Effector memory CD4-positive, alpha-beta T cell (primary cell): ENCODE measurements at places on chromosomes 1 and 21.

DNA sequence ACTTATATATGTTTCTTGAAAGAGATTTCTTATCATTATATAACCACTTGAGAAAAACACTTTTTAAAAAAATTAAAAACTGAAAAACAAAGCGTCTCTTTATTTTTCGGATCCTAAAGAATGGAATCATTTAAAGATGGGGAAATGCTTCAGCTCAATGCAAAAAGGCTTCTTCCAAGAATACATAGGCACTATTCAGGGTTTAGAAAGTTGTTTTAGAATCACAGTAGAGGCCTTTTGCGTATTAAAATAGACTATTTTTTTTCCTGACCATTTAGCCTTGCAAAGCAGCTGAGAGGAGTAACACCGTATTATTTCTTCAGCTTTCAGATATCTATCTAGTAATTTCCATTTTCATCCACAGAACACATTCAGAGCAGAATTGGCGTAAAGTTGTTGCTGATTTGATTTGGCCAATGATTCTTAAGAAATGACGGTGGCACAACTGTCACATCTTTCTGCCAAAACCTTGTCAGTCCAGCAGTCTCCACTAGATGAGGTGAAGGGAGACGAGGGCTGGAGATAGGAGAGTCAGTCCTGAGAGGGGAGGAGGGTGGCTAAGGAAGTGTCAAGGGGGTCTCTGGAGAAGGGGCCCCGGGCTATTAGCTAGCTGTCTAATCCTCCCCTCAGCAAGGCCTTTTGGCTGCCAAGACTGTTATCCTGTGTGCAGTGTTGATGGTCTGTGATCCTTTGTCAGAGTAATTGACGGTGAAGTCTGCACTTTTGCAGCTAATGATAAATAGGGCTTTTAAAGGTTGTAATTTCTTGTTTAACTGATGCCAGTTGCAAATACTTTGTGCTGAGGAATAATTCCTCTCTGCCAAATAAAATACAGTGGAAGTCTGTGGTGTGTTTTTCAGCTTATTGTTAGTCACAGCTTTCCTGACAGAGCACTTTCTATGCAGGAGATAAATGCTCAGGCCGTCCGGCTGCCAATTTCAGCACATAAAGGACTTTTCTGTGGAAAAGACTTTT, 34.7 kb downstream of the PRRX1 start:
- DNase-seq: no peak

DNA sequence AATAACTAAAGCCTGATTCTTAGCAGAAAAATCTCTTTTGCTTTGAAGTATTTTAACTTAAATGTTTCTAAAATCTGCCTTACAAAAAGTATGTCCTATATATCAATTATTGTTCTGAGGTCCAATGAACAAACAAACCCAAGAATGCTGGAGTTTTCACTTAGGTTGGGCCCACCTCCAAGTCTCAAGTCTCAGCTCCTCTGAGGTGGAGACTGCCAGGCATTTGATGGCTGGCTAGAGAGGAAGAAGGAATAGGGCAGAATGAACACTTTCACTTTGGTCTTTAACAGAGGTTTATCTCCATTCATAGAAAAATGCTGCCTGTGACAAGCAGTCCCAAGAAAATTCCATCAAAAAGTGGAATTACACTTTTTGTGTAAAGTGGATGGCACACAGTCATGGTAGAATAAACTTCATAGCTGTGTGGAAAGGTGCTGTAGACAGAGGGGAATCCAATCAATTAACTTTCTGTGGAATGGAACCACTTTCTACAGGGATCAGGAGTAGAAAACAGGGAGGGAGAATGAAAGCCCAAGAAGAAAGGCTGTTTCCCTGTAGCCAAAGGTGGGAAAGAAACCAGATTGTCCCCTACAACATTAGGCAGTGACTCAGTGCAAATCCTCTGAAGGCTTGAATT, 349.4 kb upstream of the RUNX1 start:
- no peak for DNase-seq

DNA sequence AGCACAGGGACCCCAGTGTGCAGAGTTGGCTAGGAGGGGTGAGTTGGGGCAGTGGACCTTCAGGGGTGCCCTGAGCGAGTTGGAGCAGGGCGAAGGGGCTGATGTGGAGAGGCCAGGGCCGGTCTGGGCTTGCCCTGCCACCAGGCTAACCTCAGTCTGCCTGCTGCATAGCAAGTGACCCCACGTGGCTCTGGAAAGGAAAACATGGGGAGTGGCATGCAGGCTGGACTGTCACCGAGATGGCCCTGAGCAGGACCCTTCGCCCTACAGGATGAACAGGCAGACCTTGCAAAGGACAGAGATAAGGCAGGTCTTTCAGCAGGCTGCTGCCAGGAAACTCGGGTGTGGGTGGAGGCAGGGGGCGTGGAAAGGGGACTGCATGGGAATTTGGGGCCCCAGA, 51.5 kb downstream of the FOXO6 start:
- DNase-seq: no peak

DNA sequence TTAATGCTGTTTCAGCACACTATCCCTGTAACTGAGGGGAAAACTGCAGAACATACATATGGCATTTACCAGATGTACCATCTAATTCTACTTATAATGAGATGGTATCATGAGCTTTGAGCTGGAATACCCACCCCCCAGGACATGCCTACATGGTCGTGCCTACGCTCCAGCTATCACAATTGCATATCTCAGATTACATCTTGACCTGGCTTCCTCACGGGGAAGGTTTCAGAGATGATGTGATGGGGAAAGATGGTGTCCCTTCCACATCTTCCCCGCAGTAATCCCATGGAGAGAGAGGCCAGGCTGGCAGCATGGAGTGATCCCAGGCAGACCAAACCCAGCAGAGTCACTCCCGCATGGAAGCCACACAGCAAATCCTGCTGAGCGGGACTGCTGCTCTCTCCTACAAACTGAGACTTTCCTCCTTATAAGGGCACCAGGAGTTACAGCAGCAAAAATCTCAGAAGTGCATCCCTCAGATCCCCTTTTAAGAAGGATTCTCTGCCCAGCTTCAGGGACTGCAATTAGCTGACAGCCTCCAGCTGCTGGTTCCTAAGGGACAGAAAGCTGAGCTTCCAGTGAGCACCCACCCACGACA, 67.1 kb downstream of the KCNH1 start:
- no peak for DNase-seq

GRCh38 chr1:215878128-215878527, 311.0 kb downstream of the KCTD3 start:
- DNase-seq: no peak

DNA sequence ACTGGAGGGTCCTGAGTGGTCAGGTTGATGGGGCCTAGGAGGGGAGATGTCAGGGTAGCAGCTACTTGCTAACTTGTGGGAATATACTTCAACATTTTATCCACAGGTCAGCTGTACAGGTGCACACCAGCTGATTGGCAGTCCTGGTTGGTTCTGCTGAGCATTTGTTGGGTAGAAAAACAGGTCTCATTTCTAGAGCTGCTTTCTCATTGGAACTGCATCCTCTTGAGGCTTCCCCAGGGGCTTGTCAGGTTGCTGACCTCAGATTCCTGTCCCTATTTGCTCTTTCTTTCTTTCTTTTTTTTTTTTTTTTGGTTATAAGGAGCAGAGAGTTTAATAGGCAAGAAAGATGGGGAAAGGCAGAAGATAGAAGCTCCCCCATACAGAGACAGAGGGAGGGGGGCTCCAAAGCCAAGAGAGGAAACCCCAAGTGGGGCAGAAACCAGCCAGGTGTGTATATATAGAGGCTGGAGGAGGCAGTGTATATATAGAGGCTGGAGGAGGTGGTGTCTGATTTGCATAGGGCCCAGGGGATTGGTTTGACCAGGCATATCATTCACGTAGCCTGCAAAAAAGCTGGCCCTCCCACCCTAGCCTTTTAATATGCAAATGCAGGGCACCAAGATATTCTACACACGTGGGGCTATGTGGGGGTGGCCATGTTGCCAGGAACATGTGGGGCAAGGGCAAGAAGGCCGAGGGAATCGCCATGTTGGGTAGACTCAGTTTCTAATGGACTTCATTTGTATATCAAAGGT, 57.3 kb upstream of the STUM start:
- no peak for DNase-seq

GRCh38 chr1:63645317-63645716, 52.1 kb downstream of the PGM1 start:
- DNase-seq: no peak

GRCh38 chr1:167546935-167547334, 6.6 kb downstream of the CREG1 start:
- DNase-seq: no peak

DNA sequence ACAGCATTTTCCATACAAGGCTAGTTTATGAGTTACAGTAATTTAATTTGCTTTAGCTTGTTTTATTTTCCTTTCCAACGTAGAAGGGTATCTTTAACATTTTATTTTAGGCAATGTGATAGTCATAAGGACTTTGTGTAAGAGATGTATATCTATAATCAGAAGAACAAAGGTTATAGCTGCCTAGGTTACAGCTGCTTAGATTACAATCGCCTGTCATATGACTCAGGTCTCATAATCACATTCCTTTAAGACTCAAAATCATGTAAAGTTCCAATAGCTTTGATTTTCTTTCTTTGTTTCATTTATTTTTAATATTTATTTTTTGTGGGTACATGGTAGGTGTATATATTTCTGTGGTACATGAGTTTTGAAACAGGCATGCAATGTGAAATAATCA, 37.8 kb upstream of the COP1 start:
- no peak for DNase-seq

DNA sequence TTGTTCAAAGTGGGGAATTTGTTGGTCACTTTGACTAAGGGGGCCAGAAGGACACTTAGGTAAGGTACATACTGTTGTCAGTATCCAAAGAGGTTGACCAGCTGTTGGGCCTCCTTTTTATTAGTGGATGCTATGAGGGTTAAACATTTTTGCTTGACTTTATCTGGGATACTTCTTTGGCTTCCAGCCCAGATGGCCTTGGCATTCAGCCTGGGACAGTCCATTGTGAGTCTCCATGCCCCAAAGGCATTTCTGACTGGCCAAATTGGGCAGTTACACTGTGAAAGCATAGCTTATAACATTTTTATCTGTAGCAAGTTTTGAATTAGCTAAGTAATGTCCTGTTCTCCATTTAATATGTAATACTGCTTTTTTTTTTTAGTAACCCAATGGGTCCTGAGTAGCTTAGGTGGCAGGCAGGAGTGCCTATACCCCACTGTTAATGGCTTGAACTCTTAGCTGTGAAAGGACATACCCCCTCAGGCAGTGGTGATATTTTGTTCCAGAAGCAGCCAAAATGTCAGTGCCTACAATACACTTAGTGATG, 35.4 kb upstream of the CD1D start:
- no peak for DNase-seq

DNA sequence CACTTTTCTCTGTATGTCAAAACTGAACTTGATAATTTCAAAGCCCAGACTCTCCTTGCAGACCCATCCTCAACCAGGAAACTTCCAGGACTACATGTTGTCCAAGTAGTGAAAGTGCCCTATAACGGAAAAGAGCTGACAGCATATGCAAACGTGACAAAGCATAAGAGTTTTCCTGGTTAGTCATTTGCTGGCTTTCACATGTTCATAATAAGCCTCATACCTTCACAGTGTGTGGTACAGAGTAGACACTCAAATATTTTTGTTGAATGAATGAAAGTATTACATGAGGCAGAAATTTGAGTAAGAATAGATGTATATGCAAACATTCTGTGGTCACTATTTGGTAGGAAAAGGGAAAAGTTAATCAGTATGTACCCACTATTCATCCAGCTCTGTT, 473.3 kb downstream of the MRPL39 start:
- no peak for DNase-seq

- DNase-seq: no peak
Observed at GRCh38 chr1:93979040-93979717, 69.9 kb upstream of the GCLM start.

GRCh38 chr1:33284049-33284448, 27.8 kb downstream of the ZNF362 start:
- DNase-seq: no peak

DNA sequence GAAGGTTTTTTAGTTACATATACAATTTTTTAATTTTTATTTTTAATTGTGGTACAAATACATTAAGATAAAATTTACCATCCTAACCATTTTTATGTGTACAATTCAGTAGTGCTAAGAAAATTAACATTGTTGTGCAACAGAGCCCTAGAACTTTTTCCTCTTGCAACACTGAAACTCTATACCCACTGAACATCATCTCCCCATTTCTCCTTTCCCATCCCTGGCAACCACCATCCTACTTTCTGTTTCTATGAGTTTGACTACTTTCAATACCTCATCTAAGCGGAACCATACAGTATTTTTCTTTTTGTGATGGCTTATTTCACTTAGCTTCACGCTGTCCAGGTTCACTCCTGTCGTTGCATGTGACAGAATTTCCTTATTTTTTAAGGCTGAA, 54.1 kb downstream of the PALMD start:
- DNase-seq: no peak

GRCh38 chr1:204104331-204105130, 31.6 kb downstream of the SOX13 start:
- no peak for DNase-seq

- DNase-seq: peak; percentile 58
Observed at GRCh38 chr21:33229784-33230544, at the start of gene IFNAR2. TSS of gene IFNAR2 (plus strand) at chr21:33229938. CDS start at chr21:33241923, 11,985 bp downstream.

GRCh38 chr1:185539277-185539943, 194.8 kb upstream of the HMCN1 start:
- DNase-seq: no peak

DNA sequence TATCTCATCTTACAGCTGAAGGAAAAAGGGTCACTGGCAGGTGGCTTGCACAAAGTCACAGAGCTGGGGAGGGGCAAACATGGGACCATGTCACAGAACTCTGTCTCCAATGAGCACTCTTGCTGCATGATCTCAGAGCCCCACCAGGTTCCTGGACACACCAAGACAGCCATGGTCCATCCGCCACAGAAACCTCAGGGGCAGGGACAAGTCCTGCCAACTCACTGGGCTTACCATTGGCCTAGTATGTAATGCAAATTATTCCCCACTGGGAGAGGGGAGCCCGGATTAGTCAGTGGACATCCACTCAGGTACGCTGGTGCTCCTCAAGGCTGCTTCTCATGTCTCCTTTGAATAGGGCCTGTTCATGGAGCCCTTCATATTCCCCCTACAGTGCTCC, 14.2 kb downstream of the S100A7A start:
- DNase-seq: no peak

DNA sequence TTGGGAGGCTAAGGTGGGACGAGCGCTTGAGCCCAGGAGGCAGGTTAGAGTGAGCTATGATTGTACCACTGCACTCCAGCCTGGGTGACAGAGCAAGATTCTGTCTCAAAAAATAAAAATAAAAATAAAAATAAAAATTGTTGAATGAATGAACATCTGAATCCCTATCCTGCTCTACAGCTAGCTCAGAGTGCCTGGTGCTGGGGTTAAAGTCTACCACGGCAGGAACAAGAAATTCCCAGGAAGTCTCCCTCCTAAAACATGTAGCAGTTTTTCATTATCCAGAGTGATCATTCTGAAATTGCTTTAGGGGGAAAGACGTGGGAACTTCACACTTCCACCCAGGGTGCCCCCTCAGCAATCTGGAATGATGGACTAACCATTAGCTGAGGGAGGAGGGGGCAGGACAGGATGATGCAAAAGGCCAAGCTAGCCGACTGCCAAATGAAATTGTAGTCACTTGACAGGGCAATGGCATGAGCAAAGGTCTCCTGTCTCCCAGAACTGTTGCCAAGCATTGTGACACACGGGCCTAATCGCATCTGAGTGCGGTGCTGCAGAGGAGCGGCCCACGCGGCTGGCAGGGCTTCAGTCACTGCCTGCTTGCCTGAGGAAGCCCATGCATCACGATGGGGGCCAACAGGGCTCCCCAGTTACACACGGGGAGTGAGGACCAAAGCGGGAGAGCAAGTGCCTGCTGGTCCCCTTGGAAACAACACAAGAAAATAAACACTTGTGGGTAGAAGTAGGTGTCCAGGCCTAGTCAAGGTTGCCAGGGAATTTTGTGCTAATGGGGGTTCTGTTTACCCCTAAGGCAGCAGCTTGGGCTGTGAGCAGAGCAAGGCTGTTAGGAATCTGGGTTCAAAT, 85.7 kb downstream of the NENF start:
- no peak for DNase-seq
